ENCODE measurements at places on chromosomes 16 and 17.

GRCh38 chr16:31127182-31127581 lies 8.3 kb downstream of the PRSS8 start:
- DNase-seq = no peak

GRCh38 chr16:83581082-83581481 lies 226.7 kb upstream of the HSBP1 start:
- DNase-seq = no peak

GRCh38 chr17:63827801-63828221 lies 348 bp upstream of the FTSJ3 start:
- no peak for DNase-seq

DNA sequence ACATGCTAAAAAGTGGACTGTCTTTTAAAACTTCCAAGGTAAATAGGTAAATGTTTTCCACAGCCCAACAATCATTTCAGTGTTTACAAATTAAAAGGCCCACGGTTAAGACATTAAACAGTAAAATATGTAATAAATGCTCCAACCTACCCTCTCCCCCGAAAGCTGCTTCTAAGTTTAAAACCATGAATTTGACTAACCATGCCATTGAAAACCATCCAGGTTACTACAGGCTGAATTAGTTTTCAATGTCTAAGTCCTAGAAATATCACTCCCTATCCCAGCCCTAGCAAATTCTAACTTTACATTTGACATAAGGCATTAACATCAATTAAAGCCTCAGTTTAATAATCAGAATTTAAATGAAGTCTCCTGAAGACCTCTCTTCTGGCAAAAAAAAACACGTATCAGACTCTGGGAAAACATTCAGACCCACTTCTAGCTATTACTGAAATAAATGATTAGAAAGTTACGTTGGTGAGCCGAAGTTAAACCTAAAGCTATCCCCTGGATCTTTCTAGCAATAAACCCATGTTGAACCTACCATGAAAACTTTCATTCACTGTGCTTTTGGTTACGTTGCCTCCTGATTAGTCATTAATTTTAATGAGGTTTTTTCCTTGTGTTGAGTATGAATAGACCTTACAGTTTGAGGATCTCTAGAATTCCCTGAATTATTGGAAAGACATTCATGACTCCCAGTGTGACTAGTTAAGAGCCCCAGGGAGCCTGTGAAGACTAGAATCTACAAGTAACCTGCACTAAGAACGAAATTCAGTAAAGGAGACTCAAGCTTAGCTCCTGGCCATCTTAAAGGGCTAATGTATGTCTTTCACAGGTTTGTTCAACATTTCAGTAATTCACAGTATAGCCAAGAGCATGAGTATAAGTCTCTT lies 1.7 kb upstream of the POLG2 start:
- DNase-seq = no peak

DNA sequence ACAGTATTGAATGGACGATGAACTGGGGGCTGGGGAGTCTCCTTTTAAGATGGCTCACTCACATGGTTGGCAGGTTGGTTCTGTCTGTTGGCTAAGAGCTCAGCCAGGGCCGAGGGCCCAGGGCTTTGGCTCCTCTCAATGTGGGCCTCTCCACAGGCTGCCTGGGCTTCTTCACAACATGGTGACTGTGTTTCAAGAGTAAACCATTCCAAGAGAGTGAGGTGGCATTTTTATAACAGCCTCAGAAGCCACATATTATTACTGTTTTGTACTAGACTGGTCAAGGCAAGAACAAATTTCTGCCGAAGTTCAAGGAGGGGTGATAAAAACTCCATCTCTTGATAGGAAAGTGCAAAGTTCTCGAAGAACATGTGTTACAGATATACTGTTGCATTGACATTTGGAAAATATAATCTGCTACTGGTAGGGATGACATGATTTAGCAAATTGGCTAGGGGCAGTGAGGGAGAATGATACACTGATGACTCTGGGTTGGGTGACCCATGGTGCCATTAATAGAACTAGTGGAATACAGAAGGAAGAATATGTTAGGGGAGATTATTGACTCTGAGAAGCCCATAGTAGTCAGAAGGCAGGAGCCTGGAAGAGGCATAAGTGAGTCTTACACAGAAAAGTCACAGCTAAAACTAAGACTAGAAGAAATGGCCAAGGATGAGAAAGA lies 13.7 kb downstream of the KRABD2 start:
- DNase-seq = no peak

DNA sequence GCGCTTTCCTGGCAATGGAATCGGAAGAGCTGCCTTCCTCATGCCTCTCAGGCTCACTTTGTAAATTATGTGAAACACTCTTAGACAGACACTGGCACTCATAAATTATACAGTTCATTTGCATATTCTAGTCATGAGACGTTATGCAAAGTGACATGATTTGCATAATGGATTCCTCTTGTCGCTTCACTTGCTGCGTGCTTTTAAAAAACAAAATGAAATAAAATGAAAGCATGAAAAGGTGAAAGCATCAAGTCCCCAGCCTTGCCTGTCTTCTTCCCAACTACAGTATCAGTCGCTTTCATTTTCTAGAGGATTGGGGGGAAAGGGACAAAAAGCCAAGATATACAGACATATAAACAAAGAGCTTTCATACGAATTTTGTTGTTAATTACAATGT lies 252.8 kb upstream of the PMFBP1 start:
- no peak for DNase-seq

DNA sequence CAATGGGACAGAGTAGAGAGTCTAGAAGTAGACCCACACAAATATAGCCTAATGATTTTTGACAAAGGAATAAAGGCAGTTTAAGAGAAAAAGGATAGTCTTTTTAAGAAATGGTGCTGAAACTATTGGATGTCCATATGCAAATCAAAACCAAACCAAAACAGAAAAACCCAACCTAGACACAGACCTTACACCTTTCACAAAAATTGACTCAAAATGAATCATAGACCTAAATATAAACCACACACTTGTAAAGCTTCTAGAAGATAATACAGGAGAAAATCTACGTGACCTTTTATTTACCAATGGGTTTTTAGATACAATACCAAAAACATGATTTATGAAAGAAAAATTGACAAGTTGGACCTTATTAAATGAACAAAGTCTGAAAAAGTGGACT lies 66.4 kb upstream of the MPHOSPH6 start:
- DNase-seq = no peak

DNA sequence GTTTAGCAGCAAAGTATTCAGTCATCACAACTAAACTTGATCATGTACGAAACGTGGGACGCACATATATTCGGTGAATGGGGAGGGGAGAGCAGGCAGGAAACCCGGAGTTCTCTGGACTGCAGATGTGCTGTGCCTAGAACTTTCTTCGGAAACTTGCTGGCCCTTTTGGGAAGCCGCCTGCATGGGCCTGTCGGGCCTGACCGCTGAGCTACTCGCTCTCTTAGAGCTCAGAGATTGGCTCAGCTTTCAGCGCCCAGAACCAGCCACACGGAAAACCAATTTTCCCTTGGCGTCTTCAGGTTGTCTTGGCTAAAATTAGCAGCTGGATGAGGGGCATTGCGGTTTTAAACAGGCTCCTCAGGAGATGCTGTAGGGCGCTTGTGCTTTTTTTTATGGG lies 38.1 kb downstream of the ZDHHC7 start:
- DNase-seq = no peak

DNA sequence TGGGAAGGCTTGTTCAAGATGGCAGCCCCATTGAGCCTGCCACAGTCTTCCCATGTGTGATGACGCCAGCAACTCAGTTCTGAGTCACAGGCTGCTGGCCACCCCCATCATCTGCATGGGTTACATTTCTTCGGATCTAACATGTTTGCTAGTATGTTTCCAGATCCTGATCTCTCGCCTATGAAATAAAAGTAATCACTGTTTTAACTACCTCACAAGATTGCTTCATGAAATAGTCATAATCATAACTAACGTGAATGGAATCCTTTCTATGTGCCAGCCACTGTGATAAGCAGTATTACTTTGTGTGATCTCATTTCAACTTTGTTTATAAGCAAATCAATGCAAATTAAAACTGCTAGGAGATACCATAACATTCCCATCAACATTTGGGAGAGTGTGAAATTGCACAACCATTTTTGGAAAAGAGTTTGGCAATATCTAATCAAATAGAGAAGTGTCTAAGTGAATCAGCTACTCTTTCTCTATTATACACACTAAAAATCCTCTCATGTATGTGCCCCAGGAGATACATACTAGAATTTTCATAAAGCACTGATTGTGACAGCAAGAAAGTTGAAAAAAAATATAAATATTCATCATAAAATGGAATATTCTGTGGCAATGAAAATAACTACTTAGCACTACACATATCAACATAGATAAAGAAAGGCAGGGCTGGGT lies 300.2 kb upstream of the IRX5 start:
- DNase-seq = no peak

DNA sequence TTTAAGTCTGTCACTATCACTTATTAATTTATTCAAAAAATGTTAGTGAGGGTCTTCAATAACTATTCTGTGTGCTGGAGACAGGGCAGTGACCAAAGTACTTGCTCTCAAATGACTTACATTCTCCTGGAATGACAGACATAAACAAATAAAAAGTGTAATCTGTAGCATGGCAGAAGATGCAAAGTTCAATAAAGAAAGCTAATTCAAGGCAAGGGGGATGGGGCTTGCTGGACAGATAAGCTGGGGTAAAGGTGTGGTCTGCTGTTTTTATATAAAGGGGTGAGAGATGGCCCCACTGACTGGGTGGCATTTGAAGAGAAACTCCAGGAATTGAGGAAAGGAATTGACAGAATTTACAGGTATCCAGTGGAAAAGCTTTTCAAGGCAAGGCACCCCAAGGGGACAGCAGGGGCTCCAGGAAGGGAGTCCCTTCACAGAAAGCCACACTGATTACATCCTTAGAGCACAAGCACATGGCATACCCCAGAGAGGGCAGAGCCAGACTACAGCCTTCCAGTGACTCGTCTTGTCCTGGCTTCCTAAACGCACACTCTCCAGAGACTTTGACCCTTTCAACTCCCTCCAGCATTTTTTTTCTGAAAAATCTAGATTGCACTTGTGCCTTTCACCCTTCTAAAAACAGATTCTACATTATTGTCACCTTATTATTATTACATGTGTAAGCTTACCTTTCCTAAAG lies 123.7 kb upstream of the HS3ST3A1 start:
- no peak for DNase-seq

- DNase-seq = no peak
These were observed 21.0 kb downstream of the CBX4 start for GRCh38 chr17:79818026-79818758.

GRCh38 chr16:49051576-49051975 lies 230.1 kb downstream of the CBLN1 start:
- DNase-seq = no peak

DNA sequence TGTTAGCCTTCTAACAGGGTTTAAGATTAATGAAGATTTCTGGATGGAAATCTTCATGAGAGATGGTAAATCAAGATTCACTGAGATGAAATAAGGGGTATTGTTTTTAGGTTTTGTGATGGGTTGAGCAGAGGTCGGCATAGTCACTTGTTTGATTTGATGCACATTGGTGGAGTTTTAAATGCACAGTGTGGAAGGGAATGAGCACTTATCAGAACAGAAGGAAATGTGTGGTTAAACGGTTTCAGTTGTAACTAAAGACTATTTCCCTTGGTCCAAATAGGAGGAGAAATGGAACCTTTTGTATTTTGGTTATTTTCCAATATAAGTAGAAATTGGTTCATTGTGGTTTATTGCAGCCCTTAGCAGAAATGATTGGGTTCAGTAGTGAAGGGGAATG lies 34.1 kb downstream of the CBFB start:
- no peak for DNase-seq

DNA sequence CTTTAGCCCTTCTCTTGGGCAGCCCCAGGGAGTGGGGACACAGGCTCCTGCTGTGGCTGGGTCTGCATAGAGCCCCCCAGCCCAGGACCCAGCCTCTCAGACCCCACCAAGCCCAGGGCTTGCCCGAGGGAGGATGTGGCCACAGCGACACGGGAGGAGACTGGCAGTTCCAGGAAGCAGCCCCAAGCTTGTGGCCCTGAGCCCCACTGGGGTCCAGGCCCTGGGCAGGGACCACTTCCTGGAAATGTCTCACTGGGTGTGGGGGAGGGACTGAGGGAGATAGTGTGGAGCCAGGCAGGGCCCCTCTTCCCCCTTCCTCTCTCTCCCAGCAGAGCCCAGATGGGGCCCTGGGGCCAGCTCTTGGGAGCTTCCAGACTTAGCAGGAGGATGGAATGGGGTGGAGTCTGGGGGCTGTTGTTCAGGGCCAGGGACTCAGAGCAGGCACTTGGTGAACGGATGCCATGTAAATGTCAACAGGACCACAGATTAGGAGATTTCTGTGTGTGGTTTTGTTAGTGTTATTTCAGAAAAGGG lies 35.3 kb downstream of the ADGRG5 start:
- no peak for DNase-seq

GRCh38 chr16:3623642-3624041 lies 12.2 kb upstream of the SLX4 start:
- no peak for DNase-seq

- DNase-seq = no peak
These were observed 14.0 kb upstream of the MPRIP start for GRCh38 chr17:17028059-17028877.

DNA sequence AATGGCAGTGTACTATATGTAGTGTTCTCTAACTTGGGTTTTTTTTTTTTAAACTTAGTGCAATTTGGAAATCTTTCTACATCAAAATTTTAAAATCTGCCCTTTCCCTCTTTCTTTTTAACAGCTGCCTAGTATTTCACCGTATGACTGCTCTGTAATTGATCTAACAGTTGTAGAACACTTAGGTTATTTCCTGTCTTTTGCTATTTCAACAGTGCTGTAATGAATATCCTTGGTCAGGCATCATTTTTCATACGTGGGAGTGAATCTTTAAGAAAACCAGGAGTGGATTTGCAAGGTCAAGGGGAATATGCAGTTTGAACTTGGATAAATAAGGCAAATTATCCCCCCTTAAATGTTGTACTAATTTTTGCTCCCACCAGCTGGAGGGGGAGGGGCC lies 3.8 kb downstream of the NLRC5 start:
- DNase-seq = no peak

- no peak for DNase-seq
These were observed 883 bp upstream of the SPN start for GRCh38 chr16:29662000-29662728.

DNA sequence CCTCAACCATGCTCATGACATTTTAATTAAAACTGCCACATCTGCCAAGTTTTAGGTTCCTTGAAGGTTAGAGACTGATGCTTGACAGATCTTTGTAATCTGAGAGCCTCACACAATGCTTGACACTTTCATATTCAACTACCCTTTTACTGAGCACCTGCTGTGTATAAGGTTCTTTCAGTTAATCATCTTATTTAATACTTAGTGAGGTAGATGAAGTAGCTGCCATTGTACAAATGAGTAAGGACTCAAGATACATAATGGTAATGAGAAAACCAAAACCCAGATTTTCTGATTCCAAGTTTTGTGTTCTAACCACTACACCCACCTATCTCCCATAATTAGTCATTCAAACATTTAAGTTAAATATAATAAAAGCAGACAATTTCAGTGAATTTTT lies 35.4 kb upstream of the ARL6IP1 start:
- no peak for DNase-seq

Measured in activated naive CD4-positive, alpha-beta T cell treated with anti-CD3 and anti-CD28 coated beads, Interleukin-2, amount 50 U/mL, for 16 hours (primary cell).